ENCODE measurements at places on chromosomes 4 and X. TPM values are rescaled to one million over a fixed set of nuclear protein-coding genes. Genes with fewer than 3 reads are reported as not detected.

GRCh38 chr4:187555174-187555573 is 440.4 kb upstream of the ZFP42 start:
- peaks cover 2% of the 10 kb centered on the region for H3K4me1 ChIP-seq
- no peaks in the 10 kb centered on the region for H3K36me3 ChIP-seq
- no peak for DNase-seq
- H3K27ac ChIP-seq: no peak overlapping the region

GRCh38 chr4:27084685-27085361 is 224.2 kb downstream of the STIM2 start:
- peaks cover 48% of the 10 kb centered on the region for H3K27me3 ChIP-seq
- no peak overlapping the region for H3K27ac ChIP-seq
- peaks cover 5% of the 10 kb centered on the region for H3K4me1 ChIP-seq
- peak overlapping the region; percentile 21 for H3K4me3 ChIP-seq
- H3K36me3 ChIP-seq: no peaks in the 10 kb centered on the region

DNA sequence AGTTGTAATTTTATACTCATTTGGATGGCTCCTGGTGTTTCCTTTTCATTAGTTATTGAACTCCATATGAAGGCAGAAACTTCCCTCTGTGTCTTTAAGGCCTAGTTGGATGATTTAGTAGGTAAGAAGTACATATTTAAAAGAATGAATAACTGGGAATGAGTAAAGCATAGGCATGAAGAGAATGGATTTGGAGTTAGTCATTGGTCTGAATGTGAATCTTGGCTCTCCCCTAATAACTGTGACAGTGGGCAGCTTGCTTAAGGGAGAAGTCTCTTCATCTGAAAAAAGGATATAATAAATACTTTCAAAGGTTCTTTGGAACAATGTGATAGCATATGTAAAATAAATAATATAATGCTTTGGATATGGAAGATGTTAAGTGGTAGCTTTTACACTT is 13.2 kb downstream of the SNX25 start:
- H3K4me1 ChIP-seq: peaks cover 5% of the 10 kb centered on the region
- no peaks in the 10 kb centered on the region for H3K27me3 ChIP-seq
- no peaks in the 10 kb centered on the region for H3K36me3 ChIP-seq
- no peak for DNase-seq

IL2RG gene
- polyA plus RNA-seq: 118 TPM

GLRB gene
- 3.6 TPM for polyA plus RNA-seq

PGAM4 gene
- polyA plus RNA-seq: not detected

RPS6KA6 gene
- 8.2 TPM for polyA plus RNA-seq
